ENCODE measurements at places on chromosomes 4 and X.

GRCh38 chr4:15652841-15653240 lies 2.3 kb downstream of the FBXL5 start:
- no peak for DNase-seq

DNA sequence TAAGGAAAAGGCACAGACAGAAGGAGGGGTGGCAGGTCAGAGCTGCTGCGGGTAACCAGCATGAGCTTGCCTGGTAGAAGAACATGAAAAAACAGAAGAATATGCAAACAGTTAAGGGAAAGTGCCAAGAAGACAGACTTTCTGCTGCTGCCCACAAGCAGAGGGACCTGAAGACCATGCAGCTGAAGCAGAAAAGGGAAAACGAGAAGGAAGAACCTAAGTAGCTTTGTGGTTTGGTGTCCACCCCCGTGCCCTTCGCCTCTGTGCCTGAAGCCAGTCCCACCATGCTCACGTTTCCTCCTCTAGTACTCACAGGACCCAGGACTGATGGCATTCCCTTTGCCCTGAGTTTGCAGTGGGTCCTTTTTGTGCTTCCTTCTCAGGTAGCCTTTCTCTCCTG lies 62.8 kb downstream of the UBA6 start:
- no peak for DNase-seq

- DNase-seq: no peak
Observed at GRCh38 chr4:48205107-48205506, 64.5 kb downstream of the TEC start.

DNA sequence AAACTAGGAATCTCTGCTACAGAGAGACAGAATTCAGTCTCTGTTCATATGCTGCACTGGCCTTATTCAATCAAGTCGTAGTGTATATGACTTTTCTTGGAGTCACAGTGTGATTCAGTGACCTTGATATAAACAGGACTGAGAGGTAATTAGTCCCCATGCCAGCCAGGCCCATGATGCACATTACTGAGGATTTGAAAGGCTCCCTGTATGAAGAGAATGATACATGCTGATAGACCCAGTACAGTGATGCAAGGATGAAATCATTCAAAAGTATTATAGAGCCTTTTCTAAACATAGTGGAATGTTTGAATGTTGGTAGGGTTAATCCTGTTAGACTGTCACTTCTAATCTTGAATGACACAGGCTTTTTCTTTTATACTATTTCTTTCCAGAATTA lies 34.1 kb downstream of the ANXA3 start:
- DNase-seq: no peak

DNA sequence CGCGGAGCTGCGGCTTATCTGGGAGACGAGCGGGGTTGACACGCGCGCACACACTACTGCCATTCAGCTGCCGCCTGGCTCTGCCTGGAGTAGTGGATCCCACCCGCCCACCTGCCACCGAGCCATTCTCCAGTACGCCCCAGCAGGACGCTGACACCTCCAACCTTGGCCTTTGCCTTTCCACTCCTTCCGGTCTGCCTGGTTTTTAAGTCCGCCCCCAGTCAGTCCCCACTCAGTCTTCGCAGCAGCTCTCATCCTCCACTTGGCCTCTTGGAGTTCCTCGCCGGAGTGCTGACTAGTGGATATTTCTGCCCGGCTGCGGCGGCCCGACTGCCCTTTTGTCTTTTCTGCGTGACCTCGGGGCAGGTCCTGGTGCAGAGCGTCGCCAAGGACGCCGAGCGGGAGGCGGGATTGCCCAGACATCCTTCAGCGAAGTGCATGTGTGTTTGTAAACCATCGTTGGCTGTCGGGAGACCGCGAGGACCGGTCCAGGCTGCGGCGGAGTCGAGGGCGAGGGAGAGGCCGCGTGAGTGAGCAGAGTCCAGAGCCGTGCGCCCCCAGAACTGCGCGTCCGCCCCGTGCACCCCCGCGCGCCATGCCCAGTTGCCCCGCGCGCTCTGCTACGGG lies 1.1 kb downstream of the SLIT2 start:
- no peak for DNase-seq

GRCh38 chrX:133495464-133496391 lies 80.4 kb upstream of the GPC4 start:
- DNase-seq: no peak

DNA sequence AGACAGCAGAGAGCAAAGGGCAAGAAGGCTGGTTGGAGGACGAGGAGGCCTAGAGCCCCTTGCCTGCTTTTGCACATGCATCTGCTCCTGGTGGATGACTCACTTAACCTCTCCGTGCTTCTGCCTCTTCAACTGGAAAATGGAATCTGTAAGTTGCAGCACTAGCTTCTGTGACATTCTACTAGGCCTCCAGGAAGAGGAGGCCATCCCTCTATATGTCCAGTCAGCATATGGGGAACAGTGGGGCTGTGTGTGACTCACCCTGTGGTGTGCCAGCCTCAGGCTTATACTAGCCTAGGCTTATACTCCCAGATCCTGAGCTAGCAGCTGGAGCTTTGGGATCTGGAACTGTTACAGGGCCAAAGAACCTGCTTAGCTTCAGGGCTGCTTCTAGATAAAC lies 36.0 kb downstream of the RTL9 start:
- DNase-seq: no peak

DNA sequence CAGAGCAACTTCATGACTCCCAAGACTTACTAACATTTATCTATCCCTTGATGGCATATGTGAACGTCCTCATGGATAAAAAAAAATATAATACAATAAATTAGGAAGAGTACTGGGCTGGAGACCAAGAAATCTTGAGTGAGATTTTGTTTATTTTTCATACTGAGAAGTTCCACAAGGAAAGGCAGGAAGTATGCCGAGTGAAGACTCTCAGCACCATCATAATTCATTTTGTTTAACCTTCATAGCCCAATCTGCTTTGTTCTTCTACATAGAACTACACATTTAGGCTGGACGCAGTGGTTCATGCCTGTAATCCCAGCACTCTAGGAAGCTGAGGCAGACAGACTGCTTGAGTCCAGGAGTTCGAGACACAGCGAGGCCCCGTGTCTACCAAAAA lies 198.3 kb downstream of the NSUN7 start:
- no peak for DNase-seq

- no peak for DNase-seq
Observed at GRCh38 chr4:114209584-114209983, 230.1 kb upstream of the ARSJ start.

DNA sequence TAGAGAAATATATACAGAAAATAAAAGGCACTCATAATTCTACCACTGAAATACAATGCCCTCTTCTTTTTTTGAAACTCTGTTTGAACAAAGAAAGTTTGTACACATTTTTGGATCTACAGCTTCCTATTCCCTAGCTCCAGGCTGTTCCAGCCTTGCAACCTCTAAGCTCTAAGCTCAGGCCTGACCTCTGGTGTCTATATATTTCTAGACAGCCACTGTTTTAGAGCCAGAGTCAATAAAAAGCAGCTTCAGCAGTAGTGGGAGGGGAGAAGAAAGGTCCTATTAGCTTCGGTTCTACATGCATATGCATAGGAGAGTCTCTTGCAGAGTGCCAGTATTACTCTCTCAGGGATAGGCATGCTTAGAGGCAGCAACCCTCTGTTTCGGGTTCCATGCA lies 39.7 kb downstream of the CLDN2 start:
- no peak for DNase-seq

DNA sequence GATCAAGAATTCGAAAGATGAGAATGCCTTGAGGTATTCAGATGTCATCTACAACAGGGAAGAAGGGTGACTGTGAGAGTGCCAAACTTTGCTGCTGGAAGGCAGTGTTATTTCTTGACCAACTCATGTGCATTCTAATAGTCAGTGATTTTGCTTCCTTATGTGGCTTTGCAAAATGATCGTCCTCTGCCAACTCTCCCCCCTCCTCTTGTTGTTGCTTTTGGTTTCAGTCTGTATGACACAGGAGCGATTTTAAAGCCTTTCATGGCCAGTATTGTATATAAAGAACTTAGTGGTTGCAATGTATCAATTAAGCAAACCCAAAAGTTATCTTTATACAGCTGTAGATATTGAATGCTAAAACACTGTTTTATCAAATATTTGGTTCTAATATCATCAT lies 379.1 kb downstream of the IL1RAPL1 start:
- DNase-seq: no peak

GRCh38 chr4:139511320-139511719 lies 44.7 kb downstream of the SETD7 start:
- no peak for DNase-seq

GRCh38 chr4:184166736-184167135 lies 50.9 kb downstream of the ENPP6 start:
- DNase-seq: no peak

DNA sequence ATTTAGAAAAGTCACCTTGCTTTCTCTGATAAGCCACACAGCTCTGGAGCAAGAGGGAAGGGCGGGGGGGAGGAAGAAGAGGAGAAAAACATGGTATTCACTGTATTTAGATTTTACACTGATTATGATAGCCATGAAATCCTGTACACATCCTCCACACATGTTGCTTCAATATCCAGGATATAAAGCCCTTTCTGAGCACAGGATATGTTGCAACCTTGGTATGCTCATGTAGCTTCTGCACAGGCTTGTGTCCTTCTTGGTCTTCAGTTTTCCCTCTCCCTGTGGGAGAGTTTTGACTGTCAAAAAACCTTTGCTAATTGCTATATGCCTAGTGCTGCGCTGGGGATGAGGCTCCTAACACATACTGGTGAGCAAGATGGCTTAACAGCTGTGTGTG lies 61.9 kb upstream of the DAPP1 start:
- no peak for DNase-seq

- DNase-seq: no peak
Observed at GRCh38 chr4:104093247-104093646, 373.5 kb upstream of the TACR3 start.

- DNase-seq: no peak
Observed at GRCh38 chr4:38162240-38162784, 202.1 kb downstream of the PTTG2 start.

DNA sequence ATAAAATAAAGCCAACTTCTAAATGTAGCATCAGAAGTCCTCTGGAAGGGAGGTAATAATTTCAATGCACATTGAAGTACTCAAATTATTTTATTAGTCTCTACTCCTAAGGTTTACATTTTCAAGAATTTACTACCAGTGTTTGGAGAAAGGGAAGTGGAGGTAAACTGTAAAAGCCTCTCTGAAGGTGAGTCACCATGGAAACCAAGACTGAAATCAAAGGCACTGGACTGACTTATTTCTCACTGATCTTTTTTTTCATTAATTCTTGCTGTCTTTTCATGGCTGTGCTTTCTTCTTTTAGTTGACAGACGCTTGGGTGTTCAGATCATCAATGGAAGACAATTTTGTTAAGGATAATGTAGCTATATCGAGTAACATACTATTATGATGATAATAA lies 9.7 kb downstream of the SLC39A8 start:
- DNase-seq: no peak

- no peak for DNase-seq
Observed at GRCh38 chrX:7115557-7115956, 32.0 kb upstream of the STS start.

DNA sequence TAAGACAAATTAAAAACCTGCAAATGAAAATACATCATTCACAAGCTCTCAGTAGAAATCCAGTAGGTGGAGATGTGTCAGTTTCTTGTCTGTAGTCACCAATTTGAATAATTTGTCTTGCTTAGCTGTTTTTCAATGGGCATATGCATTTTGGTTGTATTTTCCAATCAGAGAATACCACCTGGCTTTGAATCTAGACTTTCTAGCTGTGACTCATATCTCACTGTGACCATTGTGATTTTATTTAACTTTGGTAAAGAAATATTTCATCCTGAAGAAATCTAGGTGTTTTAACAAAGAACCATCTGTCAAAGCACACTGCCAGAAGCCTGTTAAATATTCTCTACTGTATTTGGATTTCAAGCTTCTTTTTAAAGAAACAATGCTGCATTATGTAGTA lies 1650.6 kb upstream of the IGFBP7 start:
- no peak for DNase-seq

DNA sequence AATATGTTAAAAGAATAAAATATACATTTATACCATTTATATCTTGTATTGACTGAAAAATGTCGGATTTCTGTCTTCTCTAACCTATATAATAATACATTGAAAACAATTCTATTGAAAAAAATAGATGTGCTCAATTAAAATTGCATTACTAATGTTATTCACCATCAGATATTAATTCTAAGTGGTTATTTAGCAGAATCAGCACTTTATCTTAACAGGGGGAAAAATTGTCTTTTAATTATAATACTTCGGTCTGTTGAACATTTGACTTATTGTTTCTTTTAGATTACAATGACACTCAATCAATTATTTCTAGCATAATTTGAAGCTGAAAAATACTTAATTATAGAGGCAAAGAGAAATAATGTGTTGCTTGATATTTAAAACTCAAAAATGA lies 220.3 kb downstream of the PABPC4L start:
- DNase-seq: no peak

DNA sequence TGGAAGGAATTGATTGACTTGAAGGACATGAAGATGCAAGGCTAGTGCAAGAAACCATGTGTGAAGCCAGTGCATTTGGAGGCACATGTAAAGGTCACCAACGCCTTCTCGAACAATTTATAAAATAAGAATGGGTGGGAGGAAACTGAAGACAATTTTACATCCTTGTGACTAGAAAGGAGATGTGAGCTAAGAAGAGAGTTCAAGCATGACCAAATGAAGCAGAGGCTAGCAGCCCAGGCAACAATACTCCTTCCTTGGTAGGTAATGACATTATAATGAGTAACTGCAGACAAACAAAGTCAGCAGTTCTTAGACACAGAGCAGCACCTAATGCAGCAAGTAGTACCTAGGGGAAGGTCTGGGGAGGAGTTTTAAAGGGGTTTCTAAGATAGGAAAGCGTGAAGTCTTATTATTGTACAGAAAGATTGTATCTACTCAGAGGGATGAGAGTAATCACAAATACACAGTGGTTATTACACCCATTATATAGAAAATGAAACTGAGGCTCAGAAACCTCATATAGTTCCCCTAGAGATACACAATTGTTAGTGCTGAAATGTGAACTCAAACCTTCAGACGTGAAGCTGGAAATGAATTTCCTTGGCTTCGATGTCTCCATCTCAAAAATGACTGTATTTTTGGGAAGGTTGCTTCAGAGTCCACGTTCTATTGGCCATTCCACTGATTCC lies 56.1 kb downstream of the ATXN3L start:
- DNase-seq: no peak

DNA sequence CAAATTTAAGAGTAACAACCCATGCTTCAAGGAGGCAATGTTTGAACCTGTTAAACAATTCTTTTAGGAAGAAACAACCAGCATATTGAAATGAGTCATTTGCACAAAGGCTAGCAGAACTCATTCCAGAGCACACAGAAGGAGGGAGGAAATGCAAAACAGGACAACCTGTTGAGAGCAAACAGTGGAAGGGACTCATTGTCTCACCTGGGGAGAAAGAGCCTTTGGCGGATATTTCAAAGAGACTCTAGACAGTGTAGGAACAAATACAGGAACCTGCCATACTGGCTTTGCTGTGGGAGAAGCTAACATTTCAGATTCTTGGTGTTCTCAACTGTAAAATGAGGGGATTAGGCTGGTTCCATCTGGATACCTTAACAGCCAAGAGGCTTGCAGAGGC lies 14.8 kb upstream of the RASGEF1B start:
- no peak for DNase-seq

GRCh38 chr4:112523008-112523721 lies 7.2 kb upstream of the NEUROG2 start:
- peak; percentile 29 for DNase-seq

- DNase-seq: no peak
Observed at GRCh38 chr4:173485164-173485563, 44.9 kb downstream of the HAND2 start.

- DNase-seq: no peak
Observed at GRCh38 chr4:128871948-128872347, 62.4 kb downstream of the JADE1 start.

- no peak for DNase-seq
Observed at GRCh38 chr4:2193326-2193725, 48.6 kb downstream of the HAUS3 start.

- DNase-seq: no peak
Observed at GRCh38 chrX:134625315-134625718, 33.0 kb downstream of the PLAC1 start.

Data from activated CD4-positive, alpha-beta T cell treated with anti-CD3 and anti-CD28 coated beads, Interleukin-2, amount 50 U/mL, for 1 hour (primary cell).